Progenitor cell of endocrine pancreas (in vitro differentiated cells): ENCODE measurements at places on chromosomes 7 and 10.

GRCh38 chr7:127754457-127754856 lies 102.5 kb downstream of the SND1 start:
- no peak for DNase-seq

DNA sequence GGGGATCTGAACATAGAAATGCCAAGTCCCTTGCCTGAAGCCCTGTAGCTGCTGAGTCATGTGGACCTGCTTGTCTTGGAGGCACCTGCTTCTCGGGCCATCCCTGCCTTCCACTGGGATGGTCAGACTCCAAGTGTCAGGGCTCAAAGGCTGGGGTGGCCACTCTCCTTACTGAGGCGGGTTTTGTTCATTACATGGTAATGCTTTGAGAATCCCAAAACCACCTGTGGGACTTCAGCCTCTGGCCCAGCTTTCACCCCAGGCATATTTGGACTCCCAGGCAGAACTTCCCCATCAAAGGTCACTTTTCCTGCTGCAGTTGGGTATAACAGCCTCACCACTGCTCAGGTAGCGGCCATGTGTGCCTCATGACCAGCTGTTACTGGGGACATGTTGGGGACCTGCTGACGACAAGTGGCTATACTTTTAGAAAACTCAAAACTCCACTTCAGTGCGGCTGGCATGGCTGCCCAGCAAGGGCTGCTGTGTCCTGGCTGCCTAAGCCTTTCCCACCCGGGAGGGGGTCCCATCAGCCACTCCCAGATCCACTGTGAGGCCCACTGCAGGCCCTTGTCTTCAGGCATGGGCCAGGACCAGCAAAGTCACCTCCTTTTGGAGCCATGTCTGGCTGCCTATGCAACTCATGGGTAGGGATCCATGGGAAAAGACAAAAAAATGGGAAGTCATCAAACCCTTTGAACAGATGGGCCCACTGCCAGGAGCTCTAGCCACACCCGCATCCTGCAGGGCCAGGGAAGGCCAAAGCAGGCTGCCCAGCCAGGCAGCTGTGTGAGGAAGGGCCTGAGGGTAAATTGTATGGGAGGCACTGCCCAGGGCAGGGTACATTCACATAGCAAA lies 96.7 kb downstream of the ARHGAP22 start:
- DNase-seq = no peak

- no peak for DNase-seq
These were observed 7.4 kb downstream of the TMEM248 start for GRCh38 chr7:66928388-66928787.

DNA sequence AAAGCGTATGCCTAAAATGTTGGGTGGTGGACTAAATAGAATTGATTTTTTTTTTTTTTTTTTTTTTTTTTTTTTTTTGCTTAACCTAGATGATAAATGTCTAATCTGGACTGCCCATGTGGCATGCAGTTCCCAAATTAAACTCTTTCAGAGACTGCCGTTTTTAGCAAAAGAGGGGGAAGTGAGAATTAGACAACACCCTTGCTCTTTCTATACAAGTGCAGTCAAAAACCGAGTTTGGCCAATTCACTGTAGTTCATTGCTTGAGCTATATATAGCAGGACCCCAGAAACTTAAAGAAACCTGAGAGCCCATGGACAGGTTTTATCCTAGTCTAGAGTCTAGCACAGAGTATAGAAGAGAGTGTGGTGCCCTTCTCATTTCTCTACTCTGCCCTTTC lies 141.9 kb downstream of the GRM3 start:
- no peak for DNase-seq

GRCh38 chr7:52257890-52258289 lies 777.5 kb upstream of the POM121L12 start:
- no peak for DNase-seq

DNA sequence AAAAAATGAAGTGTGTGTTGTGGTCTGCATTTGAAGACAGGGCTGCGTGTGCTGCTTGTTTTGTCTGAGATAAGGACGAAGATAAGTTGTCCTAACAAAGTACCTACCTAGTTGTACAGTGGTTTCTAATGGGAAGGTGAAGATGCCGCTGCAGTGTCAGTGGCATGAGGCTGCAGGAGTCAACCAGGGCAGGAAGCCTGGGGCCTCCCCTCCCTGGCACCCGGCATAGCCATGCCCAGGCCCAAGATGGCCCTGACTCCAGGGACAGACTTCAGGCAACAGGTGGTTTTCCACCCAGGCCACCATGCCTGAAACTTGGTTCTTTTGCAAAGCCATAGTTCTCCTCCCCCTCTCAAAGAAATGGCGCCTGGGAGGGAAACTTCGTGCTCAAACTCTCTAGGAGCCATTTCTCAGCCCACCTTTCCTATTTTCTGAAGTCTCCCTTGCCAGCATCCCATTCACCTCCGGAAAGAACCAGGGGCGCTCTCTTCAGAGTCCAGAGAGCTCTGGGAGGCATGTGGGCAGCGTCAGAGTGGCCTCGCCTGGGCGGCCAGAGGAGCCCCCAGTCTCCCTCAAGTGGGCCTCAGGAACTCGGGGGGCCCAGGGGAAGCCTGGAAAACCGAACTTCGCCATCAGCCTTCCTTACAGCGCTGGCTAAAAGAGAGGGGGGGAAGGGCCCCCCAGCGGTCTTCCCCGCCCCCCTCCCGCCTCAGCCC lies 2.1 kb upstream of the KAT6B start:
- DNase-seq = no peak

DNA sequence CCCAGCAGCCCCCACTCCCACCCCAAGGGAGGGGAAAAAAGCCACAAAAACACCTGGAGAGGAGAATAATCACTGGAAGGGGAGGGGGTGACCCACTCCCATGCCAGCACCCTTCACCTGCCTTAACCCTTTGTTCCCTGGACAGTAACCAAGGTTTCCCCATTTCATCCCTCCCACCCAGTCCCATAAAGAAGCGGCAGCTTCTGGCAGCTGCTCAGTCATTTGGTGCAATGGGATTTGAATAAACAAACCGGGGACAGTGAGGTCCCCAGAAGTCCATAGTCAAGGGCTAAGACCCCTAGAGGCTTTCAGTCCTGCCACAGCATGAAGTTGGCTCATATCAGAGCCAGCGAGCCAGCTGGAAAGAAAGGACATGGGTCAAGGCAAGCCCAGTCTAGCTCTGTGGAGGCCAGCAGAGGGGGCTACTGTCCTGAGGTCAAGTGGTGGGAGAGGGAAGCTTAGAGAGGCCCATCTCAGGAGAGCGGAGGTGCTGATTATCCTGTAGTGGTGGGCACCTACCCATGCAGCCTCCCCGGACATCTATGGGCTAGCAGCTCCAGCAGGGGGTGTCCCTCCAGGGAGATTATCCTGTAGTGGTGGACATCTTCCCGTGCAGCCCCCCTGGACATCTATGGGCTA lies 58.9 kb upstream of the LBX1 start:
- DNase-seq = no peak

DNA sequence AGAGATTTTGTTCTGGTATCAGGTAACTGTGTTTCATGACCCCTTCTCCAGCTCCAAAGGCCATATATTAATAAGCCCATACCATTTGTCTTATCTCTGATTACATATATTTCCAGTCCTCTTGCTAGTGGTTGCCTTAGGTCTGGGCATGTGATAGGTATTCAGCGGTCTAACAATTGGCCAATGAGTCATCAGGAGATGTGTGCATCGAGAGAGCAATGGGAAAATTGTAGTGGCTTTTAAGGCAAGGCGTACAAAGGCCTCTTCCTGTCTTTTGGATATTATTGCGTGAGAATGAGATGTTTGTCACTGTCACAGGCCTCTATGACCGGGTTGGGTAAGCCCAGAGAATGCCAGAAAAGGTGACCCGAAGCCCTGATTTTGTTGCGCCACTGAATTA lies 38.6 kb upstream of the SFRP5 start:
- DNase-seq = no peak

GRCh38 chr7:99794585-99795502 lies 10.9 kb upstream of the CYP3A4 start:
- DNase-seq = no peak

DNA sequence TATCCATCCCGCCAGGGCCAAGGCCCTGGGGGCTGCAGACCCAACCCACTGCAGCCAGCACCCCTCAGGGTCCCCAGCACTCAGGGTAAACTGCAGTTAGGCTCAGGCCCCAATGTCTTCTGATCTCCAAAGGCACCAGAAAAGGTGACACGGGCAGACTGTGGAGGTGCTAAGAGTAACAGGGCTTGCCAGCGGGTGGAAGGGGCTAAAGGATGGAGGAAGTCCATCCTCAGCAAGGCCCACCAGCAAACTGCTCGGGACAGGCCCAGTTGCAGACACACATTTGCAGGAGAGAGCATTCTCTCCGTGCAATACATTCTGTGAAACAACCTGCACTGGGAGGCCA lies 95.6 kb upstream of the DDC start:
- no peak for DNase-seq

- no peak for DNase-seq
These were observed 21.4 kb downstream of the LRRC17 start for GRCh38 chr7:102934239-102934638.

- no peak for DNase-seq
These were observed 232.7 kb downstream of the IMMP2L start for GRCh38 chr7:111329367-111330234.

DNA sequence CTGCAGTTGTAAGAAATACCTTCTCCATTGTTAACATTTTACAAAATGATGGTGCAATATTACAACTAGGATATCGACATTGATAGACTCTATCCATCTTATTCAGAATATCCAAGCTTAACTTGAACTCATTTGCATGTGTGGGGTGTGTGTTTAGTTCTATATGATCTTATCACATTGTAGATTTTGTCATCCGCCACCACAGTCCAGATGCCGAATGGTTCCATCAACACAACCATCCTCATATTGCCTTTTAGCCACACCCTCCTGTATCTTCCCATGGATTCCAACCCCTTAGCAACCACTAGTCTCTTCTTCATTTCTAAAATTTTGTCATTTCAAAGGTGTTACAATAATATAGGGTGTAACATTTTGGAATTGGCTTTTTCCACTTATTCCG lies 452.9 kb upstream of the AKR1E2 start:
- DNase-seq = no peak

DNA sequence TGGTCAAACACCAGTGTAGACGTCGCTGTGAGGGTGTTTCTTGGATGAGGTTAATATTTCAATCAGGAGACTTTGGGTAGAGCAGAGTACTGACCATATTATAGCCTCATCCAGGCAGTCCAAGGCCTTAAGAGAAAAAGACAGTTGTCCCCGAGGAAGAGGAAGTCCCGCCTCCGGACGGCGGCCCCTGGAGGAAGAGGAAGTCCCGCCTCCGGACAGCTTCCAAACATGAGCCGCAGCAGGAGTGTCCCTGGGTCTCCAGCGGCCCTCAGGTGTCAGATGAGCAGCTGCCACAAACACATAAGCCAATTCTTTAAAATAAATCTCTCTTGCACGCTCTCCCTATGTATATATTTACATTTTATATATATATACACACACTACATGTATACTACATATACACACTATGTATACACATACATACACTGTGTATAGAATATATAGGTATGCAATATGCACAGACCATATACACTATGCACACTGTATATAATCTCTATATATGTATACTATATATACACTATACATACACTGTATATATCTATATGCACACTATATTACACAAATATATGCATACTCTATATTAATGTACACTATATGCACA lies 37.5 kb downstream of the PWWP2B start:
- DNase-seq = no peak

DNA sequence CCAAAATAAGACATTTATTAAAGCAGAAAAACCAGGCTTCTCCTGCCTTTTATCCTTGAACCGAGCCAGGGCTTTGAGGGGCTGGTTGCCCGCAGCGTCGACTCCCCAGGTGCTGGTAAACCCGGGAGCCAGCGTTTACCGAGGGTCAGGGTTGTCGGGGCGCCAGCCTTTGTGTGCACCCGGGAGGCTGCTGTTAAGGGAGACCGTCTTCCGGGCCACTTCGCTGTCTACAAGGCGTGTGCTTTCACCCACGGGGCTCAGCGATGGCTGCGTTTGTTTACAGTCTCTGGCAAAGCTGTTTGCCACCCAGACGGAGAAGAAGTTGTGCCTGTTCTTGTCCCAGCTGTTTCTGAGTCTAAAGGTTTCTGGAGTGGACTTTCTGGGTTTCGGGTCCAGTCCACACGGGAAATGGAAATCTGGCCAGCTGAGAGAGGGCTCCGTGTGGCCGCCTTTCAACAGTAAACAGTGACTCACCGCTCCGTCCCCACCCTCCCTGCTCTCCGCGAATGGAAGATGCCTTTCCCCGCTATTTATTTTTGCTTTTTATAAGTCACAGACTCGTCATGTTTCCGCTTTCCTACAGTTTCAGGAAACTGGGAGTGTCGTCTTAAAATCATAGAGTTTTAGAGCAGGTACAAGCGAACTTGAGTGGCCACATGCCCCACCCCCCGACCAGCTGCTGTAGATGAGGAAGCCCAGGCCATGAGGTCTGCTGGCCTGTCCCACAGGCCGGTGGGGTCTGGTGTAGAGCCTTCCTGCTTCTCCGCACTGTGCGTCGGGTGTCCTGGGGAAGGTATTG lies 2.2 kb downstream of the MAFK start:
- DNase-seq = no peak

GRCh38 chr7:17844514-17845196 lies 95.6 kb downstream of the SNX13 start:
- no peak for DNase-seq

DNA sequence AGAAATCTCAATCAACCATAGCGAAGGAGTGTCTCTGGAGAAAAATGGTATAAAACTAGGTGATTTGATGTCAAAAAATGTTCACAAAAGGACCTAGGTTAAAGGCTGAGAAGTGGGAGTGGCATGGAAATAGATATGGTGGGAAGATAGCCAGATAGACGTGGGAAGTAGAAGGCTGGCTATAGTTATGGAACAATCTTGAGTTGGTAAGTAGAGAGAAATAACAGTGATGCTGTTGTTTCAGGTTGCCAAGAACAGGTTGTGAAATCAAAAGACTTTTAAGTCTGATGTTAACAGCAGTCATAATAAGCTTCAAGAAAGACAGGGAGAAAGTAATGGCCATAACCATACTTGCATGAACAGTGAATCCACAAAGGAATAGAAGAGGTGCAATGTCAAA lies 106.1 kb upstream of the RSU1 start:
- no peak for DNase-seq

- DNase-seq = no peak
These were observed 620.5 kb upstream of the LRRN3 start for GRCh38 chr7:110470420-110470819.

- DNase-seq = no peak
These were observed 36.7 kb downstream of the WAC start for GRCh38 chr10:28569506-28570159.

GRCh38 chr10:32271617-32272016 lies 75.3 kb downstream of the EPC1 start:
- DNase-seq = no peak

DNA sequence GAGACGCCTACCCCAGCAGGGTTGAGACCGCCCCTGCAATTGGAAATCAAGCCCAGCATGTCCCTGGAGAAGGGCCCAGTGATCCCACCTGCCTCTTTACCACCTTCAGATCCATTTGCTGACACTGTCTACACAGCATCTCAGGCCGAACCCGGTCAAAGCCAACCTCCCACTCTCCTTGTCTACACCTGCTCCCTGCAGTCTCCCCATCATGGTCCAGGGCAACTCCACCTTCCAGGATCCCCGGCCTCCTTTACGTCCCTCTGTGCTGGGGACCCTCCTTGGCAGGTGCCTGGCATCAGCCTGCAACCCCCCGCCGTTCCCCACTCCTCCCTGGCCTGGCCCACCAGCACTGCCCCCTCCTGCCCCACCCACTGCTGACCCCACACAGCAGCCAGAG lies 227.2 kb downstream of the PAXIP1 start:
- no peak for DNase-seq
